Stimulated activated CD4-positive, alpha-beta T cell treated with anti-CD3 and anti-CD28 coated beads, Interleukin-4, amount 100 ng/mL, for 24 hours (primary cell): ENCODE measurements at places on chromosomes 5 and 9.

DNA sequence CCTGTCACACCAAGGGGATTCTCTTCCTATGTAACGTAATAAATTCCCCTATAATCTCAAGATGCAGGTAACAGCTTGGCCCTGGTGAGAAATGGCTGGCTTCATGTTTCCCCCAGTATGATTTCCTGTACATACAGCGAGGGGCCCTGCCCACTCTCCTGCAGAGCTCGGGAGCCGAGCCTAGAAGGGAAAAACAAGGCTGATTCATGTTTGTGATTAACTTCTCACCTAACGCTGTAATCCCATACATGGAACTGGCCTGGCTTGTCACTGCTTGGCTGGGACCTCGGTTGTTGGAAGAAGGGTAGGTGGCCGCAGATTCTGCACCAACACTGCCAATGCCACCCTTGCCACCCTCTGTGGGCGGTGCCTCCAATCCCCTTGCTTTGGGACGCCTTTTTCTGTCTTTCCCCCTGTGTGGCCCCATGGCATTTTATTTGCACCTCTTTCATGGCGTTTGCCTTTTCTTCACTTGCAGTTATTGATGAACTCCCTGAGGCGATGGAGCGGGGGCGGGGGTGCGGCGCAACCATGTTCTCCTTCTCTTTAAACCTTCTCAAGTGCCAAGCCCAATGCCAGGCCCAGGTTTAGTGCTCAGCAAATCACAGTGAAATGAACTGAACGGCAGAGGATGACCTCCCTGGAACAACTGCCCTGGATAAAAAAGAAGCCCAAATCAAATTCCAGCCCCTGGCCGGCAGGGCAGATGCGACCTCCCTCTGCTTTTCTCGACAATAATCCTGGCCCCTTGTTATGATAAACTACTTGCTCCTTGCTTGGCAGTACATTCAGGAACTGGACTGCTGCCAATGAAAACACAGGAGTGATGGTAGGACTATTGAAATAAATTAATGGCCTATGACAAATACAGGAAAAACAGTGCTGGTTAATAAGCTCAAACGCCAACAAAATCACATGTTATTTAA lies 108.1 kb downstream of the TMEM174 start:
- DNase-seq, result no peak

DNA sequence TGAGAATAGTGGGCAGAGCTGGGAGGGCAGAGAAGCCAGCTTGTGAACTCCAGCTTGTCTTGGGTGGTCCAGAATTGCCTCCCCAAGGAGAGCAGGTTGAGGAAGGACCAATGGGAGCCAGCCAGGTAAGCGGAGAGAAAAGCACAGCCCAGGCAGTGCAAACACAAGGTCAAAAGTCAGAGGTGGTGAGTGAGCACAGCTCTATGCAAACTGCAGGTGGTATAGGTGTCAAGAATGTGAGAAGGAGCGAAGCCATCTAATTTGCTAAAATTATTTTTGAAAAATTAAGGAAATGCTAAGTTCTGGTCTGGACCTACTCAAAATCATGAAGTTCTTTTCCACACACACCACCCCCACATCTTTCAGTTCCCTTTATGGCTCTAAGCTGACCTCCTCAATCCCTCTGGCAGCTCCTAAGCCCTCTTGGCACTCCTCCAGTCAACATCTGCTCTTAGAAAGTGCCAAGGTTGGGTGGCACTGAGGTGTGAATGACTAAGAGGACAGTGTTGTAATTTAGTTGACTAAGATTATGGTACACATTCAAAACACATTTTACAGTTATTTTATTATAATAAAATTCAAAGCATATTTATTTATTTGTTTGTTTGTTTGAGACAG lies 6.6 kb upstream of the OTULINL start:
- DNase-seq, result no peak

GRCh38 chr9:127707766-127708165 lies 978 bp downstream of the CFAP157 start:
- peak; percentile 25 for DNase-seq

DNA sequence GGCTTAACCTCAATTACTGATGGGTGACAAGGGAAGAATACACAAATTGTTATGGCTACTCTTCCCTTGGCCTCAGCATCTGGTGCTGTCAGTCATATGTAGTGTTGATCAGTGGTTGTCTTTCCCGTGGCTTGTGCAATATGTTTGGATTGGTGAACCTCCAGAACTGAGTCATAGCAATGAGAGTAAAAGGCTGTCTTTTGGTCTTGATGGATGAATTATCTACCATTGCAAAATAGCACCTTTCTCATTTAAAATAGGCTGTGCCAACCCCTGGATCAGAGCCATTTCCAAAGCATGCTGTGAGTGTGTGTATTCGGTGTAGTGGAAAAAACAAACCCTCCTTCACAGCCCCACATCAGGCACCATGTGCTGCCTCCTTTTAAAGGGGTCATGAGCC lies 14.6 kb upstream of the F2R start:
- DNase-seq, result no peak

DNA sequence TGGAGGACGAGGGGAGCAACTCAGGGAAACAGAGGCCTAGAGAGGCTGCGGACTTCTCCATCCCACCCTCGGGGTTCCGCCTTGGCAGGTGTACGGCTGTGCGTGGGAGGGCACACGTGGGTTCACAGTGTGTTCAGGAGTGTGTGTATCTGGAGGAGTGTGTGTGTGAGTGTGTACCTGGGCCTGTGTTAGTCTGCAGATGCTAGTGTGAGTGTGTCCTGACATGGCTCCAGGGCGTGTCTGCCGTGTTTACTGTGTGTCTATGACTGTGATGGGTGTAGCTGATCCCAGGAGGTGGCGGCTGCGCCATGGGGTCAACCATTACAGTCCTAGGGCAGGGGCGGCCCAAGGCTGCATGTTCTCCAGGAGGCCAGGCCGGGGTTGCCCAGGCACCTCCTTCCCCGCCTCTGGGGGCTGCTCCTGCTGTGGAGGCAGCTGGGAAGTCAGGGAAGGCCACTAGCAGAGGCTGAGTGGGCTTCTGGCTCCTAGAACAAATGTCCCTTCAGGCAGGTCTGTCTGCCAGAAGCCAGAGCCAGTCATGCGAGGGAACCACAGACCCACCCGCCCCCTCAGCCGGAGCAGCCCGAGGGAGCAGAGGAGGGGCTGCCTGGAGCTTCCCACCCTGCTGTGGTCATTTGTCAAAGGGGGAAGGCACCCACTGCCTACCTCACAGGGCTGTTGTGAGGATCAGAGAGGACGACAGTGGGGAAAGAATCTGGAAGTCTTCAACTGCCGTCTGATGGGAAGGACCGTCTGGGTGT lies 21.4 kb downstream of the CRB2 start:
- DNase-seq, result no peak

DNA sequence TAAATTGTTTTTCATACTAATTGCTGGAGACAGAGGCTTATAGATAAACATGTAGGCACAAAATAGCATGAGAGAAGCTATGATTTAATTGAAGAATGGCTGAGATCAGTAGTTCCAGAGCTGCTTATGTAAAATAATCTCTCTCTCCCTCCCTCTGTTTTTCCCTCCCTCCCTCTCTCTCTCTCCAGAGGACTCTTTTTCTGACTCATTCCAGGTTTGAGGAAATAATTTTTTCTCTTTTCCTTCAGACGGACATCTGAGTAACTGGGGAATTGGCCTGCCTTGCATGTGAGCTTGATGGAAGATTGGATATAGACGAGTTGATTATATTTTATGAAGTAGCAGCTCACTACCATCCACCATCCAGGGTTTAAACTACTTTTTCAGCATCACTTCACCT lies 35.5 kb downstream of the KCTD16 start:
- DNase-seq, result no peak

DNA sequence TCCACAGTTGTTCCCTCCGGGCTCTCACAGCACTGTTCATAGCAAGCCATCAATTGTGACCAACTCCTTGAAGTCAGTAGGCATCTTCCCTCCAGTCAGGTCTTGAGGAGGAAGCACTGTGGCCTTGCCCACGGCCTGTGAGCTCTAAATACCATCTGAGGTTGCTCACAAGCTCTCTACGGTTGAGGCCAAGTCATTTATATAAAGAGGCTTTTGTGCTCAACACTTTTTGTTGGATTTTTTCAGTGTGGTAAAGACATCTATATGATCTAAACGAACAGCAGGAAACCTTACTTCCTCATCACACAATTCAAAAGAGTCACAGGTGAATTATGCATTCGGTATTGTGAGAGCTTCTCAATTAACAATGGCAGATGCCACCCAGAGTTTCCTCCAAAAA lies 97.3 kb downstream of the ZNF462 start:
- DNase-seq, result no peak

DNA sequence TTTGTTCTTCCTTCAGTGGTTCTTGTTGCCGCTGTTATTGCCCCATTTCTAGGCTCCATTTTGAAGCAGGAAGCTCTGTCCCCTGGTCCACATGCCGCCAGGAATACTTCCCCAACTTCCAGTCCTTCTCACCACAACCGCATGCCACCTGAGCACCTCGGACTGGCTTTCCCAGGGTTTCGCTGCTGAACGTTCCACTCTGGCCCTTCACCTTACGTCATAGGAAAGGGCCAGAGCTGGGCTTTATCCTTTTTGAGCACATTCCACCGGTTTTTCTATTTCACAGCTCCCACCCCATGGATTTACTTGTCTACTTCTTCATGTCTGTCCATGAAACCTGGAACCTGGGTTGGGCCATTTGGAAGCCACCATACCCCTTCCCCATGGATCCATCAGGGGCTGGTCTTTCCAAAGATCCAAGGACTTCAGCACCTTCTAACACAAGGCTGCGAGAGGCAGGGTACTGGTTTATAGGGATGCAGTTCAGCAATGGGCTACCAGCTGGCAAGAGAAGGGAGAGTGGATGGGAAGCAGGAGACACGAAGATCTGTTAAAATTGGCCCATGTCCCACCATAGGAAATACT lies 557.4 kb downstream of the BNC2 start:
- no peak for DNase-seq

DNA sequence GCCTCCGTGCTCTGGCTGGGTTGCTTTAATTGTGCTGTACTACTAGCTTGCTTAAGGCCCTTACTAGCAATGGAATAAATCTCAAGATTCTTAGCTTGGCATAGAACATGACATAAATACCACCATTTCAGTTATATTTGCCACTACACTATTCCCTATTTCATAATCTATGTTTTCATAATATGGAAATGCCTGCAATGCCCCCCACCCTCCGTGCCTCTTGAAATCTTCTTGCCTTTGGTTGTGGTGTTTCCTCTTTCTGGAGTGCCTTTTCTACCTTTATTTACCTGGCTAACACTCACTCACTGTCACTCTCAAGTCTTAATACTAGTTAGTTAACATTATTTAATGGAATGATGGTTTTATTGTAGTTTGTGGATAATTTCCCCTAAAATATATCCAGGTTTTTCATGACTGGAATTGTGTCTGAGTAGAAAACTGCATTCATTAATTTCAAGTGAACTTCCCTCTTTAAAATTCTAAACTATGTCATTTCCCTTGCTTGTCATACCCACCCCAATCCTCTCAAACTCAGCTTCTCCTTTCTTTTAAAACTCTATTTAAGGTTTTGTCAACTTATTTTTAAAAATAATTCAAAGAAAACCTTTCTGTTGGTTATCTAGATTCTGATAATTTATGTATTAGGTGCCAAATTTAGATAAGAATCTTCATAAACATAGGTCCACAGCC lies 521.7 kb upstream of the DAB2 start:
- DNase-seq, result no peak

GRCh38 chr9:80504601-80505230 lies 933.0 kb downstream of the TLE4 start:
- no peak for DNase-seq

DNA sequence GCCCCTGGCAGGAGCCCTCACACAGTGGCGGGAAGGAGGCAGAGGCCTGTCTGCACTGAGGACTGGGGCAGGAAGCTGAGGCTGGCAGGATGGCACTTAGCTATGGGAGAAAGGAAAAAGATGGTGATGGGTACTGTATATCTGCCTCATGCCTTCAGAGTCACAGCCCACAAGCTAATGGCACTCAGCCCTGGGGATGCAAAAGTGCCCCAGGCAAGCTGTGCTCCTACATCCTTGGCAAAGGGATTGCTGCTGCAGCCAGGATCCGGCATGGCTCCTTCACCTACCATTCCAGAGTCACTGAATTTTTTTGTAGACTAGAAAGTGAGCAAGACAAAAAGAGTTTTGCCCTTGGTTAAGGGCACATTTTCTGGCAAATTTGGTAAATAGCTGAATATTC lies 8.7 kb downstream of the ACSL6 start:
- DNase-seq, result no peak

- DNase-seq, result no peak
These were observed 276.9 kb downstream of the EFNA5 start for GRCh38 chr5:107393851-107394250.

DNA sequence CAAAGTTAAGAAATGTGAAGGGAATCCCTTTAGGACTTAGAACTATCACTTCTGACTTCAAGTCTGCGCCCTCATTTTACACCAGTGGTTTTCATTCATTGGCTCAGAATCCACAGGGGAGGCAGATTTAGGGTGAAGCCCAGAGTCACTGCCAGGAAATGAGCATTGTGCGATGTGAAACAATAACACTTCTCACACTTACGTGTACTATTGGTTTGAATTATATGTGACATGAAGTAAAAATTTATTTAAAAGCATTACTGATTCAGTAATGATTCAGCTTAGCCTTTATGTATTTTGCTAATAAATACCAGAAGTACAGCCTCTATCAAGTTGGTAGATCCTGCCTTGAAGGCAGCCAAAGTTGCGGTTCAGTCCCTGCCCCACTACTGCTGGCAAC lies 98.6 kb downstream of the PAM start:
- peak; percentile 9 for DNase-seq

DNA sequence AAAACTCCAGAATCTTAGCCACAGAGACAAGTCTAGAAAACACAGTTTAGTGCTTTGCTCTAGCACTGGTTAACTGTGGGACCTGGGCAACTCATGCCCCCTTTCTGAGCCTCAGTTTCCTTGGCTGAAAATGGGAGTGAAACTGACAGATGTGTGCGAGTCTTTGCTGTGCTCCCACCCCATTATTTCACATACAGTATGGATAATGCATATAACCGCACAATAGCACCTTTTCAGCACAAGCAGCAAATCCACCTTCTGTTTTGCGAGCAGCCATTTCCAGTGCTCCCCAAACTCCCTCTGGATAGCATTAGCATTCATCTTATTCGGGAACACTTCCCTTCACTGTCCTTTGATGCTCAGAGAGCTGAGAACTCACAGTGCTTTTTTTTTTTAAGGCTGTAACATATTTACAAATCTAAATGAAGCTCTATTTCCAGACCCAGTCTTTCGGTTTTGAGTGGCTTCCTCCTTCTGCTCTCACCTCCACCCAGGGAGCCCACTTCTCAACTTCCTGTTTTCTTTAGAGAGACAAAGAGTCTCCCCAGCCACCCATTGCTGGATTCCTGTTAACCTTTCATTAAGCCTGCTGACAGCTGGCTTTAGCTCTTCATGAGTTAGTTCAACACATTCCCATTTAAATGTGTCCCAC lies 49.2 kb downstream of the TIMD4 start:
- peak; percentile 23 for DNase-seq
